ENCODE measurements at places on chromosomes 6 and 20.

GRCh38 chr20:4160761-4161305 is 145.5 kb upstream of the RNF24 start:
- DNase-seq, result peak; percentile 87

GRCh38 chr20:550611-551010 is 7.0 kb upstream of the CSNK2A1 start:
- DNase-seq, result no peak

DNA sequence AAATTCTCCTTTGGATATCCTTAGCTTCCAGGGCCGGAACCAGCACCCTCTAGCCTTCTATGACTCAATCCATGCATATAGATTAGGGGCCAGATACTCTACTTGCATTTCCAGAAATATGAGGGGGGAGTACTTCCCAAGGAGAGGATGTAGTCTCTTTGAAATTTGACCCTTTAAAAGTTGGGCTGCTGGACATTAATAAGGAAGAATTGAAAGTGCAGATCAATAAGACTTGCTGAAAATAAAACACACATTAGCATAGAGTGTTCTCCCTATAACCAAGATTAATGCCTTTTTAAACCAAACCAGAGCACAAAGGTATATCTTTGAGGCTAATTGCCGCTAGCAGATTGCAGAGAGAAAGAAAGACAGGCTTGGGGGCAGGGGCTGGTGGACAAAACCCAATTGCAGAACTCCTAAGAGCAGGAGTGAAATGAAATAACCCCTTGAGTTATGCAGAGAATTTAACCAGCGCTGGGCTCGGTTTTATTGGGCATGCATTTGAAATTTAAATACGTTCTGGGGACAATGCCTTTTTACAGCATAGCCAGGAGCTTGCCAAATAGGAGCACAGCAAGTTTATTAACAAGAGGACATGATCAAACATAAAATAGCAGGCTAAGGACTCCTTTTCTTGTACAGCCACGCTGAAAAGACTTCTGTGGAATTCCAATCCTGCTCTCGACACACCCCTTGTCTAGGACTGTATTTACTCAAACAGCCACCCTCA is 108.2 kb upstream of the SALL4 start:
- DNase-seq, result peak; percentile 41

DNA sequence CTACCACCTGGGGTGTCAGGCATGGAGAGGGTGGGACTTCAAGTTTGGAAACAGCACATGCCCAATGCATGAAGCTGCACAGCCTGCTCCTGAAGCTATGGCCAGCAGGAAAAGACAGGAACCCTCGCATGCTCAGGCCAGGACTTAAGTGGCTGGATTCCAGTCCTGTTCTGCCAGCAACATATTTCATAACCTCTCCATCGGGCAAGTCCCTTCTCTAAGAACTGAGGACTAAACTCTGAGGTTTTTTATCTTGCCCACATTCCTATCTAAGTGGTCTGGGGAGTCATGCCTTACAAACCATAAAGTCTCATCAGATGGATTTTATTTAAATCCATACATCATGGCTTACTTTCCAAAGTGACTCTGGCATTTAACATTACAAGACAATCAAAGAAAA is 27.5 kb upstream of the AGPAT4 start:
- peak; percentile 81 for DNase-seq

DNA sequence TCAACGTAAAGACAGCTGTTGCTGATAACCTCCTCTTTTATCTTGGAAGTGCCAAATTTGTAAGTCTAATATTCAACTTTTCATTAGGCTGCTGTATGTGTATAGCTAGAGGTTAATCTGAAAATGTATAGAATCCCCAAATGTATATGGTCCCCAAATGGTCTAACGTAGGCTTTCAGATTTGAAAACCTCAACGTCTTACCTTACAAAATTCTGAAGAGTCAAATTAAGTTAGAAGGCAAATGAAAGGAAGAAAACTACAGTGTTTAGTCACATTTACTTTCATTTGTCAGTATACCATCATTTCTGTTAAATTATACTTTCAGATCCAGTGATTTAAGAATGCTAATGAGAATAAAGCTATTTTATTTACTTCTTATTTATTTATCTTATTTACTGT is 256.9 kb downstream of the ARHGAP18 start:
- no peak for DNase-seq

DNA sequence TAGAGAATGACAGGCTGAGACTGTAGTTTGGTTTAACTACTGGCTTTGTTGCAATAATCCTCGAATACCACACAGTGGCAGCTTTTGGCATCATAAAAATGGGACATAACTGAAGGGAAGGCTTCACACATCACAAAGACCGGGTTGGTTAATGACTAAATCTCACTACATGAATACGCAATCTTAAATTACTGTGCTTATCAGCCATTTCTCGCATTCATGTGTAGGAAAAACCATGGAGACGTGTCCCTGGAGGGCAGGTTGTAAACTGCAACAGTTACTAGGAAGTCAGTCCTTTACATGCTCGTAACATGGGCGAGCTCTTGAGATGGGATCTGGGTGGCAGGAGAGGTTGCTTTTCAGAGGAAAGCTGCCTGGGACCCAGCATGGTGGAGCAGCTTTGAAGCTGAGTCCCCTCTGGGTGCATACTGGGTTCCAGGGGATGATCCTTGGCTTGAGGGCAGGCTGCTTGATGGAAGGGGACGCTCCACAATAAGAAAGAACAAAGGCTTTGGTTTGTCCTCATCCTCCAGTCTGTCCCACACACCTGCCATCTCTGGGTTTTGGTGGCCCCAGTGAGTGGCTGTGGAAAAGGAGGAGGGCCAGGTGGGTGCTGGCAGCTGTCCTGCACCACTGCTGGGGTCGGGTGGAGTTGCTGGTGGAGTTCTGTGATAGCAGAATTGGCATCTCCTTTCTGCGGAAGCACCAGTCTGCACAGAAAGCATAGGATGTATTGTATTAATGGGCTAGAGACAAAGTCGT is 2.1 kb downstream of the RPS21 start:
- DNase-seq, result no peak

DNA sequence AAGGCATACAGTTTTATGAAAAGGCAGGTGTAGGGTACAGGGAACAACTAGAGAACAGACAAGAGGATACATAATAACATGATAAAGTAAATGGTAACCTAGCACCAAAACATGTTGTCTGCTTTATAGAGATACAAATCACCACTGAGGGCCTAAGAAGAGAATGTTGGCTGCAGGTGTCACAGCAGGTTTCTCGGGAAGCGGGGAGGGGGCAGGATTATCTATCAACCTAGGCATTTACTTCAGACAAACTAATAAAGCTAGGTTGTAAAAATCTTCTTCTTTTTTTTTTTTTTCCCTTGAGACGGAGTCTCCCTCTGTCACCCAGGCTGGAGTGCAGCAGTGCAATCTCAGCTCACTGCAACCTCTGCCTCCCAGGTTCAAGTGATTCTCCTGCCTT is 22.7 kb downstream of the PIM1 start:
- DNase-seq, result no peak

GRCh38 chr6:26032340-26033084 is 54.7 kb upstream of the HFE start:
- peak; percentile 58 for DNase-seq

GRCh38 chr6:158113802-158114201 is 54.3 kb downstream of the SERAC1 start:
- DNase-seq, result no peak

GRCh38 chr6:53906842-53907241 is 112.0 kb downstream of the LRRC1 start:
- peak; percentile 38 for DNase-seq

DNA sequence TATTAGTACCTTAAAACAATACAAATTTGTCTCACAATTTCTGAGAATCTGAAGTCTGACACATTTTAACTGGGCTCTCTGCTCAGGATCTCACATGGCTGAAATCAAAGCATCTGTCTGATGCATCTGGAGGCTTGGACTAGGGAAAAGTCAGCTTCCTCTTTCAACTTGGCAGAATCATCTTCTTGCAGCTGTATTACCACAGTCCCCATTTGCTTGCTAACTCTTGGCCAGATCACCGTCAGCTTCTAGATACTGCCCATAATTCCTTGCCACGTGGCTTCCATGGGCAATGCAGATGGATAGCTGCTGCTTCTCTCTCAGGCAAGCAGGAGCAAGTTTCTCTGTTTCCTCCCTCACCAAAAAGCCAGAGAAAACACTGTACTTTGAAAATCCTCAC is 1106.4 kb upstream of the CITED2 start:
- DNase-seq, result no peak

DNA sequence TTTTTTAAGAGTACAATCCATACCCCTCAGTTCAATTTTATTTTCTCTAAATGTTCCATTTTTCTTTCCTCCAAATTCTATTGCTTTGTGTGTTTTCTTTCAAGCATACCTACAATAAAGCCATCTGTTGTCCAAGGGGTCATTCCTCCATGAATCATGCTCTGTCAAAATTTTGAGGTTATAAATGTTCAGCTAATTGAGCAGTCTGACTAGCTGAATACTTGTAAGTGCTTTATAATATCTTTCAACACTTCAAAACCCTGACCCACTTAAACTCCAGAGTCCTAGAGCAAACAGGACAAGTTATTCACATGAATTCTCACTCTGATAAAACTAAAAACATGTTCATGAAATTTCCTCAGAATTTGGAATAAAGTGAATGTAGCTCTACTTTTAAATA is 33.4 kb upstream of the EYA4 start:
- no peak for DNase-seq

DNA sequence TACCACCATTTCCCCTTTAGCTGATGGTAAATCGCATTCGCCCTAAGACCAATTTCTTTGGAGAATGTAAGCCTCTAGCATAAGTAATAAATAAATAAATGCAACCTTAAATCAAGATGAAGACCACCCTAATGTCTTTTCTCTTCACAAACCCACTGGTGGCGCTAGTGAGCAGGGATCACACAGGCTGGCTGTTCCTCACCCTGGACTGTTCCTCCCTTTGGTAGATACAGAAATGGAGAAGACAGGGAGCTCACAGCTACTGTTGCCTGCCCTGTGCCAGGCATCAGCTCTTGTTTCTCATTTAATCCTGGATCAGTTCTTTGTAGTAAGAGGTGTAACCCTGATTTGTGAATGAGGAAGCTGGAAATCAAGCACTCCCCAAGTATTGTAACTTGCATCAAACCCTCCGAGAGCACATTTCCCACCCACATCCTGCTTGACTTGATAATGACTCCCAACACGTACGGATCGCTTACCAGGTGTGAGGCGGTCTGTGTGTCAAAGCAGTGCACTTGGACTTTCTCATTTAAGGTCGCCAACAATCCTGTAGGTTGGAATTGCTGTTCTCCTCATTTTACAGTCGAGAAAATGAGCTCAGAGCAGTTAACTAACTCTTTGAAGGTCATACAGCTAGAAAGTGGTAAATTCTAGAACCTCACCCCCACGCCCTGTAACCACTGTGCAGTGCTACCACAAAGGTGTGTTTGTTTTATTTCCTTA is 236.1 kb downstream of the TSHZ2 start:
- DNase-seq, result no peak

GRCh38 chr6:141097471-141097870 is 1035.3 kb upstream of the GJE1 start:
- DNase-seq, result no peak

DNA sequence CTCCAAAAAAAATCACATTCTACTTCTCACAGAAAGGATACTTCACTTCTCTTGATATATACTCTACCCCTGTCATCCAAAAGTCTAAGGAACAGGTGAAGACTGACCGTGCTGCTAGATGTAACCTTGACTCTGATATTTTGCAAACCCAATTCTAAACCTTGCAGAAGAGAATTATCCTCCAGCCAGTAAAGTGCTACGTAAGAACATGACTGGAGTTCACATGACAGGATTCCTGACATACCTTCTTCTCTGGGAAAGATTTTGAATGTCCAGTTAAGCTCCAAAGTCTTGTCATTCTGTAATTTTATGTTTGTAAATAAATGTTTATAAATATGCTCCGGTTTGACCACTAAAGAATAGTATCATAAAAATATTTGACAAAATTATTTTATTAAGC is 35.8 kb downstream of the BTBD9 start:
- peak; percentile 32 for DNase-seq

DNA sequence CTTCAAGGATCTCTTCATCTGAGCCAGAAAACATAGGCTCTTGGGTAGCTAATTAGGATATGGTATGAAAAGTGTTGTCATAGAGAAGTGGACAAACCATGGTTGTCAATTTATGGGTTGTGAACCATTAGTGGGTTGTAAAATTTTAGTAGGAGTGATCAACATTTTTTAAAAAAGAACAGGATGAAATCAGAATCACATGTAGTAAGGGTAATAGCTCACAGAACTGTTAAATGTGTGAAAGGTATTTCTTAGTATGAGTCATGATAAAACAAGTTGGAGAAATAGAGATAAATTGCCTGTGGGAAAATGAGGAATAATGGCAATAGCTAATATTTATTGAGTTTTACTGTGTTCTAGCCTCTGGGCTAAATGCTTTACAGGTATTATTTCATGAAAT is 113.4 kb downstream of the MAP3K4 start:
- no peak for DNase-seq

- DNase-seq, result no peak
Observed at GRCh38 chr6:30005482-30005881, 55.6 kb upstream of the POLR1H start.

DNA sequence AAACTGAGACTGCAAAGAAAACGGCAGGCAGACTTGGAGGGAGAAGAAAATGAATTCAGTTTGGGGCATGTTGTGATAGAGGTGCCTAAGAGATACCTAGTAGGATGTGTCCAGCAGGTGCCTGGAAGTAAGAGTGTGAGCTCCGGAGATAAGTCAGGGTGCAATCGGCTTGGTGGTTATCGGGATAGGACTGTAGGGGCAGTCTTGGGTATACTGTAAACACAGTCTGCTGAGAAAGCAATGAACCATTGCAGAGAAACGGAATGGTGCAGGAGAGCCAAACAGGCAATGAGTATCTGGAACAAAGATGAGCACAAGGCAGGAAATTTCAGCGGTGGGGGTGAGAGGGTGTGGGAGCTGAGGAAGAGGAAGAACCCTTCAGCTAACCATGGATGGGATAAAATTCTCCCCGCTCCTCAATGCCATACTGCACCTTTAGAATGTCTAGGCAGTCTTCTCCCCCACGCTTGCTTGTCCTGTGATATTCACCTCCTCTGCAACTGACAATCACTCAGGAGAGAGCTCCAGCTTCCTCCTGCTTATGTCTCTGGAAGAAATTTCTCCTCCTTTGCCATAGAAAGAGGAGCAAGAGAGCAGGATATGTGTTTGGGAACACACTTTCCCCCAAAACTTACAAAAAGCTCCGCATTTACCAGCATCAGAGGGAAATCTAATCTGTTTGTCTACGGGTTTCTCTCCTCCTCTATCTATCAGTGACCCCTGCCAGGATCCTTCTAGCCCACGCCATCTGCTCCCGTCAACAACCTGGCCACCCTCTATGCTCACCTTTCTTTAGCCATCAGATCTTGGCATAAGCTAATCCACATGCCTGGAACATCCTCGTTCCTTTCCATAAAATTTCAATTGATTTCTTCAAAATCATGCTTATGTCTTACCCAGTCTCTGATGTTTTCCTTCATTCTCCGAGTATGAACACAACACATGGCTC is 381.7 kb upstream of the JARID2 start:
- DNase-seq, result no peak
